ENCODE measurements at places on chromosomes 11 and 22. TPM values are rescaled to one million over a fixed set of nuclear protein-coding genes. Genes with fewer than 3 reads are reported as not detected.

- DNase-seq = no peak
These were observed 20.8 kb downstream of the ABTB2 start for GRCh38 chr11:34337016-34337415.

GRCh38 chr11:43585877-43586608, 94.5 kb upstream of the HSD17B12 start:
- DNase-seq = no peak

DNA sequence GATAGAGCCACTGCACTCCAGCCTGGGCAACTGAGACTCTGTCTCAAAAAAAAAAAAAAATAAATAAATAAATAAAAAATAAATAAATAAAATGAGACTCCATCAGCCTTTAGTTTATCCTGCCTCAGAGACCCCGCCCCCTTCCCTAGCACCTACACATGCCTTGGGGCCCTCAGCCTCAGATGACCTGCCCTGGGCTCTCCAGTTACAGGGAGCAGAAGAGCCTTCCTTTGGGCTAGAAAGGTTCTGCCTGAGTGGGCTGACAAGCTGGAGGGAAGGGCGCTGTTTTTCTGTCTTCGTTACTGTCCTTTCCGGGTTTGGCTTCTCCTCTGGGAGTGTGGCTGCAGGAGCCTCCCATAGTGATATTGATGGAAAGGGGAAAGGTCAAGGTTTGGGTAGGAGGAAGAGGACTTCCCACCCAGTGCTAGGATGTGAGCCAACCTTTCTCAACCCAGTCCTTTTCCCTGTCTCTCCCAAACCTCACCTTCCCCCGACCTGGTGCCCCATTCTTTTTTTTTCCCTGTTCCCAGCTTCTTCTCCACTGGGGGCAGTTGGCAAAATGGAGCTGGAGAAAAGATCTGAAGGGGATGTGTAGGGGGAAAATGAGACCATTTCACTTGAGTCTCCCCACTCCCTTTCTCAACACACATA, 1.5 kb upstream of the SF3B2 start:
- DNase-seq = no peak

DNA sequence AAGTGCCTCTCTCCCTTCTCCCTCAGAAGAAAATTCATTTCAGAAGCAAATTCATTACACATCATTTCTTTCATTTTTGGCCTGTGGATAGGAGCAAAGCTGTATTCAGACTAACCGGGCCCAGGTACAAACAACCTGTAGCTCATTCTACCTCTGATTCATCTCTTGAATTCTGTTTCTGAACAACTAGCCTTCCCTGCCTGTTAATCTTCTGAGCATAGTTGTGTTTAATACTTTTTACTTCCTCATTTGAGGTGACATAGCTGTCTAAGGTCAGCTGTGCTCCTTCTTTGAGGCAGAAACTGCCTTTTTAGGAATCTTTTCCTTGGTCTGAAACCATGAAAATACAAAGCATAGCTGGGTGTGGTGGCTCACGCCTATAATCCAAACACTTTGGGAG, 12.6 kb upstream of the IL18BP start:
- no peak for DNase-seq

DNA sequence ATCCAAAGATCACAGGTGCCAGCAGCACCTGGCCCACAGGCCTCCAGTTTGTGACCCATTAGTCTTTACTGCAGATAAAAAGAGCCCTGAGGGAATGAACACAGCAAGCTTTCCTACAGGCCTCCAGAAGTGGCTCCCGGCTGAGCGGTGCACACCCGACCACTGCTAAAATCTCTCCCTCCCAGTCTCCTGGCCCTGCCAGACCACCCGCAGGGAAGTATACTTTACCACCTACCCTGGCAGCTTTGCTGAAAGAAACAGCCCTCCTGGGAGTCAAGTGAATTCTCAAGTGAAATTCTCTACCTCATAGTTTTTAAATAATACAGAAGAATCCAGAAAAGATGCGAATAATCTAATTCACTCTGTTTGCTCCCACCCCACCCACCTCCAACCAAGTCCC, 15.4 kb upstream of the MTNR1B start:
- no peak for DNase-seq

GRCh38 chr11:67484847-67485311, 2.1 kb downstream of the AIP start:
- no peak for DNase-seq

- no peak for DNase-seq
These were observed 28.6 kb upstream of the ATXN10 start for GRCh38 chr22:45642986-45643385.

- no peak for DNase-seq
These were observed 1105.3 kb downstream of the LRRC4C start for GRCh38 chr11:40354121-40354520.

GRCh38 chr11:17714356-17714854, 5.0 kb upstream of the MYOD1 start:
- DNase-seq = no peak

GRCh38 chr11:10022764-10023163, 271.3 kb downstream of the SBF2 start:
- DNase-seq = no peak

DNA sequence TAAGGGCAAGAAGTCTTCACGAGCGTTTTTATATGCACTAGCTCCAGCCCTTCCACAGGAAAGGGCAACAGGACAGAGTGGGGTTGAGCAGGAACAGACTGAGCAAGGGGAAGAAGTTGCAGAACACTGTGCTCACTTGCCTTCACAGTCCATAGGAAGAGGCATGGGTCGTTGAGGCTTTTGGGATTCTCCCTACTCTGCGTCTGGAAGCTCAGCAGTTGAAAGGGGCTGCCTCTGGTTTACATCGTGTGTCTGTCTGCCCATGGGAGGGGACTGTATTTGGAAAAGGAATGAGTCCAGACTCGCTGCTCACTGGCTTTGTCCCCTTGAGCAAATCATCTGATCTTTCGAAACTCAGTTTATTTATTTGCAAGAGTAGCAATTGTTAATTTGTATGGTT, 1.1 kb upstream of the PDGFD start:
- DNase-seq = no peak

GRCh38 chr22:19831016-19831415, 23.7 kb downstream of the GNB1L start:
- DNase-seq = no peak

DNA sequence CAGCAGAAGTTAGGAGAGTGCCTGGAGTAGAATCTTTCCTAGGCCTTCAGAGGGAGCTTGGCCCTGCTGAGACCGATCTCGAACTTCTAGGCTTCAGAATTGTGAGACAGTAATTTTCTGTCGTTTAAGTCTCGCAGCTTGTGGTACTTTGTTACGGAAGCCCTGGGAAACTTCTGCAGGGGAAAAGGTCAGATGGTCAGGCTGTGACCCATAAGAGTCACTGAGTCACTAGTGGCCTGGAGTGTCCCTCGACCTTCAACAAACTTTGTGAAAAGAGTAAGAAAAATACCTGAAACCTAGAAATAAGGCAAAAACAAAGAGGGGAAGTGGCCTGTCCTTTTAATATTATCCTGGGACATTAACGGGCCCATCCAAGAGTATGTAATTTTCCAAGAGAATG, 34.6 kb downstream of the CSNK2A3 start:
- DNase-seq = no peak

DNA sequence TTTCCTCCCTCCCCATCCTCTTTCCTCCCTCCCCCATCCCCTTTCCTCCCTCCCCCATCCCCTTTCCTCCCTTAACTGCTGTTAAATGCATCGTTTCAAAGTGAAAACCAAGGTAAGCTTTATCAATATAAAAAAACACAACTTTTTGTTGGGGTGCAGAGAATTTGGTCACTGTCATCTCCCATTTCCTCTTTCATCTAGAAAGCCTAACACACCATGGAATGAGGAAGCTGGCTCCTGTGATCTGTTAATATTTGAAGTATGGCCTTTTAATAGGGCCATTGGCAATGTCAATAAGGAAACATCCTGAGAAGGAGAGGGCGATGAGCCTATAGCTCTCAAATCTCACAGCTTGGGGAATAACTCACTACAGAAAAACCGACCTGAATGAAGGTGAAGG, 7.0 kb downstream of the EXPH5 start:
- no peak for DNase-seq

The CBLIF gene
- total RNA-seq = not detected

The KDM4D gene
- 0.52 TPM for total RNA-seq

The FIBP gene
- 35.5 TPM for total RNA-seq

The ADM2 gene
- total RNA-seq = 2.6 TPM

The LRRC4C gene
- total RNA-seq = 2.2 TPM

The SH3BP1 gene
- total RNA-seq = 28.3 TPM

The TMEM132A gene
- total RNA-seq = 18.4 TPM

The CD6 gene
- 3.9 TPM for total RNA-seq

The FAT3 gene
- total RNA-seq = 6.9 TPM

The CHRDL2 gene
- 1.6 TPM for total RNA-seq

The CATSPER1 gene
- 3.4 TPM for total RNA-seq
